ENCODE measurements at places on chromosomes 16 and 17.

GRCh38 chr17:78108726-78109488, 19.6 kb downstream of the TMC6 start:
- DNase-seq = no peak

DNA sequence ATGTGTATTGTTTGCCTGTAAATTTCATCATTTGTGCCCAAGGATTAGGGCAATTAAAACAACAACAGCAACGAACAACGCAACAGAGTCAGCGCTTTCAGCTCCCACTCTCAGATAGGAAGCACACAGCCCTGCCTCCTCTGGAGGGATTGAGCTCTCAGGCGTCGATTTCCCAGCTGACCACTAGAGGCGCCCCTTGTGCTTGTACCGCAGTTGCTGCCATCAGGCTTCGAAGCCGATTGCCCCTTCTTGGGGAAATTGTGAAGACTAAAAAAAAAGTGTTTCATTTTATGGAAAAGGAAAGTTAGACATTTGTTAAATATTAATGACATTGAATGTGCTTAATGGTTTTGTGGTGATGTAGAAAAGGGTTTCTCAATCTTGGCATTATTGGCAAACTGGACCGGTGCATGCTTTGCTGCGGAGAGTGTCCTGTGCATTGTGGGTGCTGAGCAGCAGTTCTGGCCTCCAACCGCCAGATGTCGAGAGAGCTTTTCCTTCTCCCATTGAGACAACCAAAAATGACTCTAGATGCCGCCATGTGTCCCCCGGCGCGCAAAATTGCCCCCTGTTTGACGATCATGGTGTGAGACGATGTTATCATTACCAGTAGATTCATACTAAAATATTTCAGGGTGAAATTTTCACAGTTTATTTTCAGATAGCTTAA, 650.4 kb upstream of the RBFOX1 start:
- no peak for DNase-seq

- DNase-seq = no peak
Observed at GRCh38 chr16:68093816-68094613, 8.8 kb downstream of the NFATC3 start.

- DNase-seq = no peak
Observed at GRCh38 chr17:48615963-48616716, 1.0 kb upstream of the HOXB8 start.

DNA sequence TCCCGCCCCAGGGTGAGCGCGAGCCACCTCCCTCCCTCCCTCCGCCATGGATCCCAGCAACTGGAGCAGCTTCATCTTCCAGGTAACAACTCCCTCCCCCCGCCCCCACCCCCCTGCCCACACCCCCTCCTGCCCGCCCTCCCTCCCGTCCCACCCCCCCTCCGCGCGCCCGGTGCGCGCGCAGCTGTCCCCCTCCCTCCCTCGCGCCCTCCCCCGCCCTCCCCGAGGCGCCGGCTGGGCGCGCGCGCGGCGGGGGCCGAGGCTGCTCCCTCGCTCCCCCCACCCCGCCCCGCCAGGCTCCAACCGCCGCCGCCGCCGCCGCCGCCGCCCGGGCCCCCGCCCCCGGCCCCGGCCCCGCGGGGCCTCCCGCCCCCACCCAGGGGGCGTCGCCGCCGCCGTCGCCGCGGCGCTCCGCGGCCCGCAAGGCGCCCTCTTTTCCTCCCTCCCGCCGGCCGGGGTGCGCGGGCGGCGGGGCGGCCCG, at the start of gene MAZ:
Gene MAZ, plus strand, starts transcription at position 431 of the 481 bp plus-strand sequence. CDS start 173 bp downstream, outside the sequence.
- DNase-seq = no peak

DNA sequence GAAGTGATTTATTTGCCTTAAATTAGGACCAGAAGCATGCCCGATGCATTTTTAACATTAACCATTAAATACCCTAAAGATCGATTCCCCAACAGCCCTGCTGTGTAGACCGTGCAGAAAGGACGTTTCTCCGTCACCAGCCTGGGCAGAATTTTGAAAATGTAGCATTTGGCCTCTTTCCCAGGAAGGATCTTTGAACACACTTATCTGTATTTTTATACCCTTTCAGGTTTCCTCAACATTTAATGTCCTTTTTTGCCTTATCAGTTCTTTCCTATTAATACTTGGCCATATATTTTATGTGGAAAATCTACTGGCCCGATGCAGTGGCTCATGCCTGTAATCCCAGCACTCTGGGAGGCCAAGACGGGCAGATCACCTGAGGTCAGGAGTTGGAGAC, 54.6 kb upstream of the ZNF750 start:
- no peak for DNase-seq

Measured in NCI-H1105 (cell line).